ENCODE measurements at places on chromosomes 1 and 21. TPM values are rescaled to one million over a fixed set of nuclear protein-coding genes. Genes with fewer than 3 reads are reported as not detected.

GRCh38 chr1:205856433-205856832 is 6.5 kb upstream of the PM20D1 start:
- DNase-seq, result no peak

DNA sequence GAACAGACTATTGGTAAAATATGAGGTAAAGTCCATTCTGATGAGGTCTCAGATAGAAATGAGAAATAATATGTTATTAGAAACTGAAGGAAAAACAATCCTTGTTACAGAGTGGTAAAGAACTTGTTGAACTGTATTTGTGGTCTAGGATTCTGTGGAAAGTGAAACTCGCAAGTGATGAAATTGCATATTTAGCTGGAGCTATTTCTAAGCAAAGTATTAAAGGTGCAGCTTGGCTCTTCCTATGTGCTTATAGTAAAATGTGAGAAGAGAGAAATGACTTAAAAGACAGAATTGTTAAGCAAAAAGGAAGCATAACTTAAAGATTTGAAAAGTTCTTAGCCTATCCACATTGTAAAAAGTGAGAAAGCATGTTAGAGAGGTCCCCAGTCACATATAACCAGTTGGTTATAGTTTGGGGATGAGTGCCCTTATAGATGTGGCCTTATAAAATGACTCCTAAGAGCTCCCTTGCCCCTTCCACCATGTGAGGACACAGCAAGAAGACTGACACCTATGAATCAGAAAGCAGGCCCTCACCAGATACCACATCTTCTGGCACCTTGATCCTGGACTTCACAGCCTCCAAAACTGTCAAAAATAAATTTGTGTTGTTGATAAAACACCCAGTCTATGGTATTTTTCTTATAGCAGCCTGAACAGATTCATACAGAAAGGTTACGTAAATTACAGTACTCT is 24.8 kb downstream of the PHTF1 start:
- no peak for DNase-seq

DNA sequence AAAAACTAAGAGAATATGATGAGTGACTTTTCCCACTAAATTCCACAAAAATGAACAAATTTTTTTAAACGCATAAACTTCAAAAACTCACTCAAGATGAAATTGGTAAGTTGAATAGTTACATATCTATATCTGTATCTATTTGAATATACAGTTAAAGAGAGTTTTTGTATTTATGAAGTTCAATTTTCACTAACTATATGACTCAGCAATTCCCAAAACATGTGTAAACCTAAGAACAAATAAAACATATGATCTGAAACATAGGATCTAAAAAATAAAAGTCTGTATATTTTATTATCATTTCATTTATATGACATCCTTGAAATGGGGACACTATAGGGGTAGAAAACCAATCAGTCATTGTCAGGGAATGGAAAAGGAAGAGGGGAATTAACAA is 105.7 kb upstream of the SNX7 start:
- no peak for DNase-seq

GRCh38 chr1:181129771-181130606 is 41.5 kb downstream of the IER5 start:
- no peak for DNase-seq

DNA sequence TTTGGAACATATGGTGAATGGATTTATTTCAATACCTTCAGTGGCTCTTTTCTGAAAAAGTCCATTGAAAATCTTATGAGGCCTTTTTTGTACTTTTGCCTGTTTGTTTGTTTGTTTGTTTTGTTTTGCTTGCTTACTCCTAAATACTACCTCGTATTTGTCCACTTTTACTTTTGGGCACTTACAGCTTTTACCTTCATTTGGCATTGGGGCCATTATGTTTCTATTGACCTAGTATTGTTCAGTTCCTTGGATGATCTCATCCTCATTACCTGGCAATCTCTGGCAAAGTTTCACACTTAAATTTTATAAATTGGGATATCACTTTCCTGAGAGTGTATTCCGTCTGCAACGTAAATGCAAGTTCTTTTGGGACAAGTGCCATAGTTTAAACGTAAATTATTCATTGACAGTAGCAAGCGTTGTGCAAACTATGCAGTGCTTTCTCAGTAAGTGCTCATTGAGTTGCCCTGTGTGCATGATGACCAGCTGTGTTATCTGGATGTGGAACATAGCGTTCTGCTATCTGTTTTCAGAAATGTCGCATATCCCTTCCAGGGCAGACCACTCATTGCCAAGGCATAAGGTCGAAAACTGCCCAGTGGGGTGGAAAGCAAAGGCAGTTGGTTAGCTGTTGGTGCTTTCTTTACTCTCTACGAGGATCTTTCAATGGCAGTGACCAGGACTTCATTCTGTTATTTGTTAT is 51.1 kb downstream of the LRRC8D start:
- no peak for DNase-seq

- DNase-seq, result no peak
Measured at GRCh38 chr1:214467078-214467585, 84.3 kb downstream of the PTPN14 start.

GRCh38 chr21:42461185-42461520 is 34.9 kb downstream of the RSPH1 start:
- DNase-seq, result no peak

GRCh38 chr1:164765557-164765956 is 206.6 kb downstream of the PBX1 start:
- no peak for DNase-seq

GRCh38 chr1:222588135-222588534 is 1.6 kb downstream of the TAF1A start:
- DNase-seq, result no peak

GRCh38 chr1:119011706-119012105 is 23.6 kb upstream of the TBX15 start:
- DNase-seq, result no peak

- no peak for DNase-seq
Measured at GRCh38 chr1:35191429-35192055, 1.4 kb downstream of the SFPQ start.

DNA sequence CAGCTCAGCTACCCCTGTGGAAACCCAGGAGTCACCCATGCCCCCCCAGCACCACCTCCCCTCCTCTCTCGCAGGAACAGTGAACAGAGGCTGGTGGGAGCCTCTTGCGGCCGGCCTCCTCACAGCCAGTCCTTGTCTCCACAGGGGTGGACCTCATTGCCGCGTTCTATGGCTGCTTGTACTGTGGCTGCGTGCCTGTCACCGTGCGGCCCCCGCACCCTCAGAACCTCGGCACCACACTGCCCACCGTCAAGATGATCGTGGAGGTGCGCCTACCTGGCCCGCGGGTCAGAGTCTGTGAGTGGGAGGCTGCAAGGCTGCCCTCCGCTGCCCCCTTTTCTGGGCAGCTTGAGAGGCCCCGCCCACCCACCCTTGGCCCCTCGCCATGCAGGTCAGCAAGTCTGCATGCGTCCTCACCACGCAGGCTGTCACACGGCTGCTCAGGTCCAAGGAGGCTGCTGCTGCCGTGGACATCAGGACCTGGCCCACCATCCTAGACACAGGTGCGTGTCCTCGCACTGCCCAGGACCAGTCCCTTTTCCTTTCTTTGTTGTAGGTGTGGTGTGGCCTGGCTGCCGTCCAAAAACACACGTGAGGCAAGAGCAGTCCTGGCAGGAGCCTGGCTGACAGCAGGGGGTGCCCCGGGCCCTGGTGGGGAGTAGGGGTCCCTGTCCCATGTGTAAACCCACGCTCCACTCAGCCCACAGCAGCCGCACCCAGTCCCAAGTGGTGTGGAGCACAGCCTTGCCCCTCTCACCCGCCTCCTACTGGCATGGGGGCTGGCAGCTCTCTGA is 50.3 kb downstream of the S100B start:
- no peak for DNase-seq

DNA sequence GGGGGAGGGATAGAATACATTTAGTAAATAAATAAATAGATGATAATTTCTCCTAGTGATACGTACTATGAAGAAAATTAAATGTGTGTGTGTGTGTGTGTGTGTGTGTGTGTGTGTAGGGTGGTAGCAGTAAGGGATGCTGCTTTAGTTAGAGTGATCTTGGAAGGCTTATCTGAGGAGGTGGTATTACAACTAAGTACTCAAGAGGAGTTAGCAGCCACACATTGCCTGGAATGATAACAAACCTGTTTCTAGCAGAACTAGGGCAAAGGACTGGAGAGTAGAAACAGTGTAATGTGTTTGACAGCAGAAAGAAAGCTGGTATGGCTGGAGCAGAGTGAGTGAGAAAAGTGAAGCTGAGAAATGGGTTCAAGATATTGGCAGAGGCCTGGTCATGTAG is 58.3 kb upstream of the FASLG start:
- no peak for DNase-seq

DNA sequence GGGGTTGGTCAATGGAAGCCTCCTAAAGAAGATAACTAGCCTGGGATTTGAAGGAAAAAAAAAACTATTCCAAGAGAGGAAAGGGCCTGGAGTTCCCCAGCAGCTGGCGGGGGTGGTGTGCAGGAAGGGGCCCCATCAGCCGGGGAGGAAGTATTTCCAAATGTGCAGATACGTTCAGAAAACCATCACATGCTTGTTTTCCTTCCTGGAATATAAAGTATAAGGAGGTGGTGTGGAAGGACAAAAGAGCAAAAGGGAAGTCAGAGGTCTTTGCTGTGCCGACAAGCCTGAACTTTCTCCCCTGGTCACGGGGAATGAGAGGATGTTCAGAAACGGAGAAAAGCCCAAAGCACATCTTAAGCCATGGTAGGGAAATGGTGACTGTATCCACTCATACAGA is 72.0 kb upstream of the BACE2 start:
- DNase-seq, result peak; percentile 13

DNA sequence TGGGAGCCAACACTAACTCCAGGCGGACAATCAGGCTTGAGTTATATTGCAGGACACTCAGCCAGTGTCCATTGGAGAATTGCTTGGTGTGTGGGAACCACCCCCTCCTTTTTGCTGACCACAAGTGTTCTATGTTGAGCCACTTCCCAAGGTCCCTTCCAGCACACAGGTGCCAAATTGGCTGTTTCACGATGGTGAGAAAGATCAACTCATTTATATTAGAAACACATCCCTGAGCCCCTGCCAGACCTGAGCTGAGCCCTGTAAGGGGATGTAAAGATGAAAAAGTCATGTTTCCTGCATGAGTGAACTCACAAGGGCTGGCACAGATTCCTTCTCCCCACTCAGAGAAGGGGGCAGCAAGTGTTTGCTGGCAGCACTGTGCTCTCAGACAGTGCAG is 96.5 kb downstream of the KCNN3 start:
- no peak for DNase-seq

- DNase-seq, result no peak
Measured at GRCh38 chr1:233513431-233513830, 100.5 kb upstream of the KCNK1 start.

DNA sequence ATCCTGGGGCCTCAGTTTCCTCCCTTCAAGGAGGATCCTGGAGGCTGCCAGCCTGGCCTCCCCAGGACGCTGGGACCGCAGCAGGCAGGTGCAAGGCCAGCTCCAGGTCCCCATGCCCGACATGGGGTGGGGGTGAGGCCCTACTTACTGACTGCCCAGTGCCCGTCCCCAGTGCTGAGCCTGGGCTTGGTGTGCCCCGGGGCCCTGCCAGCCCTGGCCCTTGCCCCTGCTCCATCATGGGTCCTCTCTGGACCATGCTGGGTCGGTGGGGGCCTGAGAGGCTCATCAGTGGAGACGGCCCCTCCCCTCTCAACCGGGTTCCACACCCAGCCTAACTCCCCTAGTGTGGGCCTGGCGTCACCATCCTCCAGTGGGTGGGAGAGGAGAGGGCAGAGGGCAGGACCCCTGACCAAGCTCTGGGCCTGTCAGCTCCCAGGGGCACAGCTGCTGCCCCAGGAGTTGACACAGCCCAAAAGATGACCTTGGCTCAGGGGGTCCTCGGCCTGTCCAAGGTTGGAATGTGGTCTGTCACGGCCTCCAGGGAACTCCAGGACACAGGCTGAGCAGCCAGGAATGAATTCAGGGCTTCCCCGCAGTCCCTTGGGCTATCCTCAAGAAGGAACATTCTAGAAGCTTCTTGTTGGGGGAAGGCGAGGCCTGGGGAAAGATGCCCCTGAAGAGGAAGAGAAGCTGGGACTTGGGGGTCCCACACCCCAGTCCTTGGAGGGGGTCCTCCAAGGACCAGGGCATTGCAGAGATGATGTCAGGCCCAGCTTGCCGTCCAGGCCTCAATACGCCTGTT is 17.6 kb upstream of the ARF1 start:
- no peak for DNase-seq

DNA sequence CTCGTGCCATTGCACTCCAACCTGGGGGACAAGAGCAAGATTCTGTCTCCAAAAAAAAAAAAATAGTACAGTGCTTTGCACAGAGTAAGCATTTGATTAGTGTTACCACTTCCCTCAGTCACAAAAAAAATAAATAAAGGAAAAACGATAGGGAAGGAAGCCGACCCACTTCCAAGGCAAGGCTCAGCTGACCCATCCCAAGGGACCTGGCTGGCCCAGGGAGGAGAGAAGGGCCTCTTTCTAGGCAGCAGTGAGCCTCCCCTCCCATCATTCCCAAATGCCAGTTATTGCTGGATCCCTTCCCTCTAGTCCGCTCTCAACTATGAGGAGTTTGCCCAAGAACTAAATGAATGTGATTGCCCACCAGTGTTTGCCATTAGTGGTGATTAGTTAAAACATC is 77.8 kb downstream of the TMEM53 start:
- DNase-seq, result no peak

DNA sequence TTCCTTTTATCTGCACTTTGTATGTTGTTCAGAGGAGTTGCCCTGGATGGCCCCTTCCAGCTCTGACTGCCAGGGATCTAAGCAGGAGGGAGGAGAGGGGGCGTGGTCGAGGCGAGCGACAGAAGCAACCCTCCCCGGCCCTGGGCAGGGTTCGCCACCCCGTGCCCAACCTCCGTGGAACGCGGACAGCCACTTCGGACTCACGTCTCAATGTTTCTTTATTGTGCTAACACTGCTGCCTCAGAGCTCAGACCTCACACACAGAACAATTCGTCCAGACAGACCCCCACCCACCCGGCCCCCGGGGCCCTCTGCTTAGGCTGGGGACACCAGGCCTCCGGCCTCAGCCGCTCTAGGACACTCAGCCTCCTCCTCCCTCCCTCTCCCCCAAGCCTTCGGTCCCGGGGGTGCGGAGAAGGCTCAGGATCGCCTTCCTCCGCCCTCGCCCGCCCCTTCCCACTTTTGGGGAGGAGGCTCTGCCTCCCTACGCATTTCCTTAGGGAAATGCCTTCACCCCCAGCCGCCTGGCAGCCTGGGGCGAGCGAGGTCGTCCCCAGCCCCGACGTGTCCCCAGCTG is 8.3 kb downstream of the VSIG8 start:
- DNase-seq, result peak; percentile 86

DNA sequence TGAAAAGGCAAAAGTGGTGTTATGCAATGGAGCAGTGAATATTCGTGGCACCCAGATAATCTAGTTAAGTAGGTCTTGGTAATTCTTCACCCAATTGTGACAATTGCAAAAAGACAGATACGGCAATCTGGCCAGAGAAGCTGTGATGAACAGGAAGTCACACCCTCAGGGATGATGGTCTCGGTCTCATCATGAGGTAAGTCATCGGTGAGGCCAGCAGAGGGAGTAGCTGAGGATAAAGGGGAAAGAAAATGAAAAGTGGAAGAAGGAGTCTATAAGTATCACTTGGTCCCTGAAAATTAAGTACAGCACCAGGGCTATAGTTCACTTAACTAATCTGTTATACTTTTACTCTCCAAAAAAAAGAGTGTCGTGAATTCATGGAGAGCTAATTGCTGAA is 258.8 kb upstream of the NCAM2 start:
- no peak for DNase-seq

GRCh38 chr1:225842788-225843425 is 33.0 kb downstream of the EPHX1 start:
- DNase-seq, result no peak

GRCh38 chr1:38101037-38101785 is 54.6 kb upstream of the POU3F1 start:
- DNase-seq, result no peak

The ICOSLG gene
- polyA plus RNA-seq, result 1.3 TPM

The DCST1 gene
- polyA plus RNA-seq, result 0.29 TPM

The IL19 gene
- polyA plus RNA-seq, result not detected

The FPGT gene
- 10.1 TPM for polyA plus RNA-seq

The MFAP2 gene
- polyA plus RNA-seq, result 4.5 TPM
